ENCODE measurements at places on chromosomes 6 and 20. TPM values are rescaled to one million over a fixed set of nuclear protein-coding genes. Genes with fewer than 3 reads are reported as not detected.

The BPHL gene
- 16.7 TPM for total RNA-seq

The TRIM15 gene
- not detected for total RNA-seq

The SAMD10 gene
- 0.34 TPM for total RNA-seq

The SLC22A2 gene
- not detected for total RNA-seq

The SPAG4 gene
- 4.7 TPM for total RNA-seq

The IPCEF1 gene
- 0.47 TPM for total RNA-seq

The ULBP2 gene
- 1.9 TPM for total RNA-seq

The ISM1 gene
- under 0.01 TPM for total RNA-seq

The TTK gene
- 0.34 TPM for total RNA-seq

Data from bronchial smooth muscle cell (primary cell).